ENCODE measurements at places on chromosomes 11 and 22.

GRCh38 chr22:11629661-11630385 is 3898.2 kb upstream of the OR11H1 start:
- no peak for DNase-seq

DNA sequence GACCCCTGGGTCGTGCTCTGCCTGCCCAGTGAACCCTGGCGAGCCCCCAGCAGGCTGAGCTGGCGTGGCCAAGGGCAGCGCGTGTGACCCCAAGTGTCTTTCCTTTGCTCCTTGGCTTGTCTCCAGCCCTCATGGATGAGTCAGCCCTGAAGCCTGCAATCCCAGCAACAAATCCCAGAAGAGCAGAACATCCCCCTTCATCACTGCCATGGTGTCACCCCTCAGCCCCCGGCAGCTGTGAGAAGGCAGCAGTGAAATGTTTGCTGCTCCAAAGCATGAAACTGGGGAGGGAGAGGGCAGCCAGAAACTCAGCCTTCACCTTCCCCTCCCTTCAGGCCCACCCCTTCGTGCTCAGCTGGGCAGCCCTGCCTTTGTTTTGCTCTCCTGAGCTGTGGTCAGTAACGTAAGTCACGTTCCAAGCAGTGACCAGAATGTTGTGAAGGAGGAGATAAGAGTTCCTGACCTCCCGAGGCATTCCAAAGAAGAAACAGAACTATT is 29.8 kb downstream of the ADAMTS15 start:
- peak; percentile 87 for DNase-seq

GRCh38 chr11:27183672-27184457 is 143.2 kb downstream of the BBOX1 start:
- peak; percentile 79 for DNase-seq

- DNase-seq = no peak
Measured at GRCh38 chr11:48111891-48112290, 104.7 kb upstream of the OR4B1 start.

GRCh38 chr22:49929211-49929979 is 11.0 kb downstream of the CRELD2 start:
- DNase-seq = no peak

- no peak for DNase-seq
Measured at GRCh38 chr11:15349413-15349812, 234.7 kb downstream of the INSC start.

DNA sequence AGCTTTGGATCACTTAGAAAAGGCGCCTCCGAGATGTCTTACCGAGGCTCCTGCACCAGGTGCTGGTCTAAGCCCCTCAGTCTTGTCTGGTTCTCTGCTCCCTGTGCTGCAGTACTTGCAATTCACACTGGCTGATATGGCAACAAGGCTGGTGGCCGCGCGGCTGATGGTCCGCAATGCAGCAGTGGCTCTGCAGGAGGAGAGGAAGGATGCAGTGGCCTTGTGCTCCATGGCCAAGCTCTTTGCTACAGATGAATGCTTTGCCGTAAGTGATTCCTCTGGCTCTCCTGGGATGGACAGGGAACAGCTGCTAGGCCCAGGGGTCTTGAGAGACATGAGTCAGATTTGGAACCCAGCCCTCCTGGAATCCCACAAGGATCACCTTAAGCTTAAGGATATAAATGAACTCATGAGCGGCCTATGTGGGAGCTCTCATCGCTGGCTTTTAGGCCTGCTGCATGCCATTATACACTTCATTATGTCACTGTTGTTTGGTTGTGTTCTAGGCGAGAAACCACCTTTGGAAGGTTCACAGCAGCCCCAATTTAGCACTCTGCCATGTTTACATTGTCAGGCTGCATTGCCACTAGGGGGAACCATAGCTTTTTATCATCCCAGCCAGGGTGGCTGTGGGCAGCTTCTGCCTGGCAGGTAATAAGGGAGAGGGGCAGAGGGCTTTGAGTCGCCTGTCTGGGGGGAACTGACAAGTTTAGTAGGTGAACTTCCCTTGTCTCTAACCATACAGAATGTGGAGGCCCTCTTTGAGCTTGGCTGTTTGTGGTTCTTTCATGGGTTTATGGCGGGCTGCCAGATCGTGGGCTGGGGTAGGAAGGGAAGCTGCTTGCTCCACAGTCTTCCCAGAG is 8.5 kb downstream of the ACAD8 start:
- DNase-seq = peak; percentile 10

- peak; percentile 76 for DNase-seq
Measured at GRCh38 chr11:61834278-61835048, 6.4 kb downstream of the FADS2 start.

DNA sequence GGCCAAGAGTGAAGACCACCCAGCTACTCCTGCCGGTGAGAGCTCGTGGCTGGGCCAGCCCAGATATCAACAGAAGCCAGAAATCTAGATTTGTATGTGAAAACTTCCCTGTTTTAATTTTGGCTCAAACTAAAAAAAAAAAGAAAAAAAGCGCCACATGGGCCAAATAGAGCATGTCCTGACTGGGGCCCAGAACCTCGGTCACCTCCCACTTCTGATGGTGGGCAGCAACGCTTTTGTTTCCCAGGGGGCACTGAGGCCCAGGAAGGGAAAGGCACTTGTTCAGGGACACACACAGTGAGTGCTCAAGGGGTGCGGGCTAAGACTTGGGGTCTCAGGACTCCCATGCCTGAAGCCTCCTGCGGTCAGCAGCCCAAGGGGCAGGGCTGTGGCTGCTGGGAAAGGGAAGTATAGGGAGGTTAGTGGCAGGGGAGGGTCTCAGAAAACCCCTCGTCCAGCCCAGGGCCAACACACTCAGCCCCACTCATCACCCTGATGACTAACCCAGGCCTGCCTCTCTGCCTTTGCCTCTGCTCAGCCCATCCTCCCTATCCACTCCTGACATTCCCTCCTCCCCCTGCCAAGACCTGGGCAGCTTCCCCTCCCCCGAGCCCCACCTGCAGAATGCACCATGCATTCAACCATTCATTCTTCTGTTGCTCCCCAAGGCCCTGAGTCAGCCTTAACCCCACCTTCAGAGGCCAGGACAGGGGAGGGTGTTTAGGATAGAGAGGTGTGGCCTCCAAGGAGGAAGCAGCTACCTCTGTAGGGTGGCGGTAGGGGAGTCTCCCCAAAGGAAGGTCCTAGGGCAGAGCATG is 30.0 kb upstream of the TCF20 start:
- DNase-seq = no peak

DNA sequence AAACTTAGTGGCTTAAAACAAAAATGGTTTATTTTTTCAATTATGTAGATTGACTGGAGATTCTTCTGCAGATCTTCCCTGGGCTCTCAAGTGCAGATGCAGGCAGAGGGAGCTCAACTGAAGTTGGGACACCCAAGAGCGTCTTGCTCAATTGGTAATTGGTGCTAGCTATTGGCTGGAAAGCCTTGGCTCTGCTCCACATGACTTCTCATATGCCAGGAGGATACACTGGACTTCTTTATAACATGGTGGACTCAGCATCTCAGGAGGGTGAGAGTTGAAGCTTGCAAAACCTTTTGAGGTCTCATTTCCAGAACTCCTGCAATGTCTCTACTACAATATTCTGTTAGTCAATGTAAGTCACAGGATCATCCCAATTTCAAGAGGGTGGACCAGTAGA is 42.2 kb upstream of the PRSS23 start:
- DNase-seq = no peak

Data from astrocyte of the spinal cord (primary cell).